ENCODE measurements at places on chromosomes 3 and 15. TPM values are rescaled to one million over a fixed set of nuclear protein-coding genes. Genes with fewer than 3 reads are reported as not detected.
A peak's percentile ranks its signal among the peaks of the same experiment; 100 is the strongest.

GRCh38 chr3:152835601-152836102 is 721 bp downstream of the P2RY1 start:
- DNase-seq = no peak

- DNase-seq = peak; percentile 48
Observed at GRCh38 chr3:29822071-29822470, 541.2 kb downstream of the RBMS3 start.

Gene XCR1
- not detected for total RNA-seq

Gene SQOR
- total RNA-seq = 21.7 TPM

DNA sequence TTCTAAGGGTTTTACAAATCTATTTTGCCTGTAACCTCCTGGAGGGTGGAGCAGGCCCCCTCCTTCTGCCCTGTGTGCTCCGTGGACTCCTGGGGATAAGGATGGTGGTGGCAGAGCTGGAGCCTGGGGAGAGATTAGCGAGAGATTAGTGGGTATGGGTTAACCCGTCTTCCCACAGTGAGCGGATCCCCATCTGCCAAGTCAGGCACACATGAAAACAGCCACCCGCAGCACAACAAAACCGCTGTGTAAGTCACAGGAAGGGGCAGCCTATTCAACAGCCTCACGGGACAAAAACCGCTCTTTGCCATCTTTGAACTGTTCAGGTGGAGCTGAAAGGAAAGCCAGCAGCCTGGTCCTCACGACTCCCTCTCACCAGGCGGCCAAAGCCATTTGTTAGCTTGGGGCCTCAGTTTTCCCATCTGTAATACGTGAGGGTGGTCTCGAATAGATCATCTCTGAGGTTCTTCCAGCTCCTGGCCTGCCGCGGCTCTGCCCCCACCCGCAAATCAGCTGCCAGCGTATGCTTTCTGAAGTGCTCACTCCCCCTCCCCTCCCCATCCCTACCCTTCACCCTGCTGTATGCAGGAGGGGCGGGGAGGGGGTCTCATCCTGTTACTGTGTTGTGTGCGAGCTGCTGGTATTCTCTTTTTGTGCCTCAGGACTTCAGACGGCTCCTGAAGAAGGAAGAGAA is 43.6 kb downstream of the PDIA5 start:
- DNase-seq = no peak

DNA sequence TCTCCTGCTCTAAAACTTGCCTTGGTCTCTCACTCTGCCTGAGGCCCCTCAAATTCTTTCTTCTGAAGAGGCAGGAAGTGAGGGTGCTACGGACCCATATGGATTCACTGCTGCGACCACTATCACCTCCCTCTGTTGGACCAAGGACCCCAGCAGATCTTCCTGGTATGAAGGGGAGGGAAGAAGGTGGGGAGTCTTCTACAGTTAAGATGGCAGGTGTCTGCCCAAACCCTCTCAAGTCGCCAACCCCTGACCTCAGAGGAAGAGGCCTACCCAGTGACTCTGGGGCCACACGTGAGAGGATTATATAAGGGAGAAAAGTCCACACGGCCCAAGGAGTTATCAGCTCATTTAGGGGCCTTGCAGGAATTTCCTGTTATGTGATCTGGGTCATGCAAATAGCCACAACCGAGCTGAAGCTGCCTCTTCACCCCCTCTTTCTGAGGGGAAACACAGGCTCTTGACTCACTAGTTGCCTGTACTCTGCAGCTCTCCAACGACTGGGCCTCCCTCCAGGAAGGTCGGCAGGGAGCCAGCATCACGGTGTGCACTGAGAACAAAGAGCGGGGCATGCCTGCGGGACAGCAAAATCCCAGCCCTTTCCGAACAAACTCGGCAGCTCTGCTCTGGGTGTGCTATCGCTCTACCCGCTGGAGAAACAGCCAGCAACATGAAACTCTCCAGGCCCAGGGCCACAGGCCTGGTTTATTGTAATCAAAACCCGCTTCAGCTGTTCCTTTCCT is 116.0 kb downstream of the XXYLT1 start:
- peak; percentile 91 for DNase-seq

DNA sequence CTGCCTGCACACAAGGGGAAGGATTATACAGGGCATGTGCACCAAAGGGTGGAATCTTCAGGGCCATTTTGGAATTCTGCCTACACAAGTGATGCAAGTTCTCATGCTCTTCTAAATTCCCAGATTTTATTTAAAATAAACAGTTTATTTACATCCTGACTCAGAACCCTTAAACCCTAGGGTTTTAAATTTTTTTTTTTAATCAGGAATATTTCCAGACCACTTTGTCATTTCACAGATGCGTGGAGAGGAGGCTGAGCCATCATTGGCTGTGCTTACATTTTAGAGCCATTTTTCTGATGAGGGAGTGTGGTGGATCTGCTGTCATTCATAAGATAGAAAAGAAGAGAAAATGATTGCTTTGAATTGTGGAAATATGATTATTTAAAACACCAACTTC is 65.2 kb upstream of the MNS1 start:
- DNase-seq = no peak

Gene GP5
- 0.02 TPM for total RNA-seq

Gene RTP1
- not detected for total RNA-seq

- DNase-seq = no peak
Observed at GRCh38 chr3:53939086-53939582, 47.5 kb upstream of the SELENOK start.

- no peak for DNase-seq
Observed at GRCh38 chr3:148789906-148790305, 37.7 kb upstream of the CPB1 start.

Gene PLAAT1
- 29.3 TPM for total RNA-seq

GRCh38 chr3:2978977-2979732 is 131.0 kb downstream of the IL5RA start:
- DNase-seq = no peak

DNA sequence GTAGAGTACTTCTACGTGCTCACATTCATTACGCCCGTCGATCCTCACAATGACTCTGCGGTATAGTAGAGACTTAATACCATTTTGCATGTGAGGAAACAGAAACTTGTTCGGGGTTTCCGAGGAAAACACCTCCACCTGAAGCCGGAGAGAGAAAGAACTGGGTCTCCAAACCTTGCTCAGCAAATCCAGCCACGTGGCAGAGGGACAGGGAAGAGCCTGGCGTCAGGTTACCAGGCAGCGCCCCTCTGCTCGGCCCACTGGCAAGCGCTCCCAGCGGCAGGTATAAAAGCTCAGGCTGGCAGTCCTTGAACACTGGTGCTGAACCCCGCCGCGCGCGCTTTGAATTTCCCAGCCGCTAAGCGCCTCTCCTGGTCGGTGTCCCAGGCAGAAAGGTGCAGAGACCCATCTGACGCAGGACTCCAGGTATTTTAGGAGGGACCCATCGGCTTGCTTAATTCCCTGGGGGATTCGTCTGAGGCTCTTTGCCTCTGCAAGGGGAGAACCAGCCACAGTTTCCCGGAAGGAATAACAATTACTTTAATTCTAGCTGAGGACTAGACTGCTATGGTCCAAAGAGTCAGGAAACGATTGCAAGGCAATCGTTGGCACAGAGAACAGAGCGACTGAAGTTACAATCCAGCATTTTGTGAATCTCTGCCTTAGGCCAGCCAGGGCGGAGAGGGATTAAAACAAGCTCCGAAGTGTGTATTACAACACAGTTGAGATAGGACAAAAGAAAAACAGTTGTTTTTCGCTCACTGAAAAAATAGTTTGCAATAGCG is at the start of gene C2CD4A:
Gene C2CD4A, plus strand, starts transcription at position 315 of the 785 bp plus-strand sequence. CDS start 637 bp downstream, outside the sequence.
- no peak for DNase-seq

- DNase-seq = no peak
Observed at GRCh38 chr3:116339441-116340028, 105.8 kb downstream of the LSAMP start.

GRCh38 chr3:152260026-152260425 is 8.7 kb upstream of the MBNL1 start:
- DNase-seq = no peak

GRCh38 chr3:160748787-160749186 is 7.2 kb upstream of the PPM1L start:
- DNase-seq = no peak

- no peak for DNase-seq
Observed at GRCh38 chr3:61685755-61686154, 124.4 kb downstream of the PTPRG start.

DNA sequence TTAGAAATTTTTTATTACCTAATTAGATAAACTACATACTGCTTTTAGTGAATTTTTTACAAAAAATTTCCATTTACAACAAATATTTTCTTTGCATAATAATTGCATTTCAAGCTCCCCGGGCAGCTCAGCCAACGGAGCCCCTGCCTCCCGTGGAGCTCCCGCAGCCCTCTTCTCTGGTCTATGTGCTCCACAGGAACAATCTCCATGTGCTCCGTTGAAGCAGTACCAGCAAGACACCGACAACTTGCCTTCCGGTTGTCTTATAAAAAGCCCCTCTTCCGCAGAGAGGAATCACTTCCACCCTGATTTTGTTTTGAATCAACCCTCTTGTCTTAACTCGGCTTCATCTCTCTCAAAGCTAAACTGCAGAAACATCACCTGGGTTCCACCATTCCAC is 46.9 kb upstream of the CHD2 start:
- DNase-seq = no peak

- no peak for DNase-seq
Observed at GRCh38 chr15:38255690-38256089, 3.1 kb downstream of the SPRED1 start.

- DNase-seq = no peak
Observed at GRCh38 chr3:12273045-12273695, 15.7 kb upstream of the PPARG start.

Gene CHMP2B
- 65.6 TPM for total RNA-seq

DNA sequence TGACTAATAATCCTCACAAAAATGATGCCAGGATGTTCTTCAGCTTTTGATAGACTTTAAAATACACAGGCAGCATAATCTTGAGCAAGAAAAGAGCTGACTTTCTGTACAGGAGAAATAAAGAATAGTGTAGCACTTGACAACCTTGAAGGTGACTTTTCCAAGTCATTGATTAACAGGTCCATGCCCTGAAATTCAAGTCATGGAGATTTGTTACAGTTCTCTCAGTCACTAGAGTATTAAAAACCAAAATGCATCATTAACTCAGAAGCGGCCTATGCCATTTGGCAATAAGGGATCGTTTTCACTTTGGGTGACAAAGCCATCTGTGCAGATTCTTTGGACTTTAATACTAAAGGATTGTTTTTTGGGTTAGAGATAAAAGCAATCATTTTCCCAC is 692.7 kb upstream of the SGO1 start:
- DNase-seq = no peak

DNA sequence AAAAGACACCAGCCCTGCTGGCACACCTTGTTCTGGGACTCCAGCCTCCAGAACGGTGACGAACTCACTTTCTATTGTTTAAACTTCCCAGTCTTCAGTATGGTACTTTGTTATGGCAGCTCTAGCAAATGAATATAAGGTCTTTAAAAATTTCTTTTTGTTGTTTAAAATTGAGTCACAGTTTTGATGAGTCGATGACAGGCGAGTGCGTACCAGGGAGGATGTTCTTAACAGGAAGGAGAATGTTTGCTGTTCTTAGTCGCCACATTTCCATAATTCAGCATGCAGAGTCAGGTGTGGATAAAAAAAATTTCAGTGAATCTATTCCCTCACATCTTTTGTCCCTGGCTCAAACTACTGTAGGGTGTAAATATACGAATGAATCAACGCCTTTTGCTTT is 12.4 kb downstream of the DNASE1L3 start:
- DNase-seq = no peak

DNA sequence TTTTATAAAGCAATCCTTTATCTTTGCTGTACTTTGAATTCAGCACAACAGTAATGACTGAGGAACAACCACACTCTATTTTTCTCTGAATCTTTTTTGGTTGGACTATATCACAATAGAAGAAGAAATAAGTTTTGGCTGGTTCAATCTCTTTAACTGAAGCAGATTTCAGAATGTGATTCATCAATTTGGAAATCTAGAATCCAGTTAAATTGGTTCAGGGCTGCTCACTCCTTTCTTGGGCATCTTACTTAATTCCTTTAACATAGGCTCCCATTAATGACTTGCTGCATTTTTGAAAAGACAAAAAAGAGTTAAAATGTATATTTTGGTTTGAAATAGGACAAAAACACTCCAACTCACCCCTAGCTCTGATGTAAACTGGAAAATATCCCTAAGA is 688.3 kb upstream of the NECTIN3 start:
- DNase-seq = no peak

DNA sequence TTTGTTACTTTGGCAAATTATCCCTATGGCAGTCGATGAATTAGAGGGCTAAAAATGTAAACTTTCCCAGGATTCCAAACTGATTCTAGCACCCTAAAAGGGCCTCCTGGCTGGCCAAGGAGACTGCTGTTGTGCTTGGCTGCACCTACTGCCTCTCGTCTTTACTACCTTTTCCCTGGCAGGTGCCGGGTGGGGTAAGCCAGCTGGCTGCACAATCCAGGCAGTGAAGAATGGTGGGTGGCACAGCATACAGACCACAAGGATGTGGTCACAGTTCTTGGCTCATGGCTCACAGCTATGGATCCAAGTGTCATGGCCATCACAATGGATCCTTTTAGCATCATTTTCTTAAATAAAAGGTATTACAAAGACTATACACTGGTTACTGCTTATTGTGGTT is 20.7 kb upstream of the SLC25A26 start:
- DNase-seq = no peak

DNA sequence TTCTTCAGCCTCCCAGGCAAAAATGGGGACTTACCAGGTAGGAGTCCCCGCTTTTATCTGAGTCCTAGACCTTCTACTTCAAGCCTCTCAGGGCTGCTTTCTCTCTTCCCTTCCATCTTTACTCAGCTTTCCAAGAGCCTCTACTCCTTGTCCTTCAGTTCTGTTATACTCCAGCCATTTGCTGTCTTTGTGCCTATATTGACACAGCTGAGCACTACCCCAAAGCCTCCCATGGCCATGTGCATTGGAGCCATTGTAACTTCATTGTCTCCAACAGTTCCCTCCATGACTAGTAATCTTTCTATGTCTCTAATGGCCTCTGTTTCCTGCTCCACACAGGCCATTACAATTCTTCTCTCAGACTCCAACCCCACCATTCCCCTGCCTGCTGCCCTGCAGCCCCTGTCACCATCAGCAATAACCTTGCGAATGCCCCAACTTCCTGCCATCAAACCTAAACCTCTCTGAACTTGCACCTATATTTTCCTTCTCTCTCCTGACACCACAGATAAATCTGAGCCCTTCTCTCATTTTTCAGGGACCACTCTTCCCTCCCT is 77.9 kb upstream of the ADPGK start:
- no peak for DNase-seq

GRCh38 chr3:138195481-138195880 is 8.4 kb downstream of the ARMC8 start:
- DNase-seq = no peak

Gene PRSS50
- not detected for total RNA-seq

- DNase-seq = no peak
Observed at GRCh38 chr3:45026038-45026437, at the start of gene CLEC3B. TSS of gene CLEC3B (plus strand) at chr3:45026303. CDS start at chr3:45026363, 60 bp downstream.

GRCh38 chr15:71853543-71853942 is 43.2 kb downstream of the NR2E3 start:
- no peak for DNase-seq

Gene ATP2B2
- 0.12 TPM for total RNA-seq
